SJCRH30 (cell line): ENCODE measurements at places on chromosomes 11 and 22. TPM values are rescaled to one million over a fixed set of nuclear protein-coding genes. Genes with fewer than 3 reads are reported as not detected.

THY1 gene
- total RNA-seq = 2.5 and 3.8 TPM in 2 replicates

SCGB1C1 gene
- total RNA-seq = not detected in 2 replicates

DDX6 gene
- total RNA-seq = 80.1 and 81.7 TPM in 2 replicates

OR52I1 gene
- total RNA-seq = not detected in 2 replicates

DNA sequence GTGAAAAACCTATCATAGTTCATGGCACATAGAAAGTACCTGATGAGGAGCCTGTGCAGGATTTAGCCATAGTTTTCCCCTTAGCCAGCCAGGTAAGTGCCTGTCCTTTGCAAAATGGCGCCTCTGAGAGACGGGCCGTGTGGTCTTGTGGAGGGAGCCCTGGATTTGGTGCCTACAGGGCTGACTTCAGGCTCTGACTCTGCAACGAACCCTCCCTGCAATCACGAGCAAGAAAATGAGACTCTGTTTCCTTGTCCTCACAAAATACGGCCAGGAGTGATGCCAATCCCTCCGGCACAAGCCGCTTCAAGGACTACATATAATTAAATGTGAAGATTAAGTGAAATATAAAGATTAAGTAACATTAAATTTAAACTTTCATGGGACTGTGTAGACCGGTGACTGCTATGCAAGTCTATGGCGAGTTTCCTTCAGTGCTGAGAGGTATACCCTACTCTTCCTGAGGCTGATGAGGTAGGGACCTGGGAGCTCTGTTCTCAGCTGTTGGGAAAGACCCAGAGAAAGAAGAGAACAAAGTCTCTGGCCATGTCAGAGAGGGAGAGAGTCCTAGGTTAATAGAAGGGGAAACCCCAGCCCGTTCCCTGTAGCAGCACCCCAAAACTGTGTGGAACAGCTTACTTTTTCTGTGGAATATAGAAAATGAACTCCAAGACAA lies 6.1 kb upstream of the CXCR5 start:
- no peak for DNase-seq

DNA sequence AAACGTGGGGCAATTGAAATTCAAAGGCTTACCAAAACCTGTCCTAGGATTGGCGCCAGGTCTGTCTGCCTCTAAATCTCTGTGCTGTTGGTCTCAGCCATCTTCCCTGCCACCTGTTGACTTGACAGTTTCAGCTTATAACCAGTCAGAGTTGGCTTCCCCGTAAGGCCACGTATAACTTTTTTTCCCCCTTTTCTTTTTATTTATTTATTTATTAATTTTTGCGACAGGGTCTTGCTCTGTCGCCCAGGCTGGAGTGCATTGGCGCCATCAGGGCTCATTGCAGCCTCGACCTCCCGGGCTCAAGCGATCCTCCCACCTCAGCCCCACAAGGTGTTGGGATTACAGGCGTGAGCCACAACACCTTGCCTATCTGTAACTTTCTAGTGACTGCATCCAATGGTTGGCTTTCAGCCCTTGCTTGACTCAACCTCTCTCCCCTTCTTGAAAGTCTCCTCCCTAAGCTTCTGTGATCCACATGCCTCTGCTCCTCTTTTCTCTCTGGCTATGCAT lies 1.4 kb upstream of the SYVN1 start:
- DNase-seq = no peak

- DNase-seq = peak; percentile 75
Observed at GRCh38 chr11:71580057-71581003, 2.3 kb downstream of the KRTAP5-11 start.

YPEL4 gene
- total RNA-seq = 0.04 TPM in 1 of 2 replicates, not detected in the other

FOLR3 gene
- not detected in 2 replicates for total RNA-seq

- no peak for DNase-seq
Observed at GRCh38 chr22:25762147-25762546, 20.2 kb downstream of the MYO18B start.

GRCh38 chr11:35321111-35321510 lies 98.2 kb downstream of the SLC1A2 start:
- DNase-seq = peak; percentile 49

CCDC15 gene
- total RNA-seq = 10.2 and 11.5 TPM in 2 replicates

CAPN5 gene
- 4.5 and 4.8 TPM in 2 replicates for total RNA-seq

TNKS1BP1 gene
- 53.5 and 70.9 TPM in 2 replicates for total RNA-seq
